HuH-7 (cell line): ENCODE measurements at places on chromosomes 7 and 10.

DNA sequence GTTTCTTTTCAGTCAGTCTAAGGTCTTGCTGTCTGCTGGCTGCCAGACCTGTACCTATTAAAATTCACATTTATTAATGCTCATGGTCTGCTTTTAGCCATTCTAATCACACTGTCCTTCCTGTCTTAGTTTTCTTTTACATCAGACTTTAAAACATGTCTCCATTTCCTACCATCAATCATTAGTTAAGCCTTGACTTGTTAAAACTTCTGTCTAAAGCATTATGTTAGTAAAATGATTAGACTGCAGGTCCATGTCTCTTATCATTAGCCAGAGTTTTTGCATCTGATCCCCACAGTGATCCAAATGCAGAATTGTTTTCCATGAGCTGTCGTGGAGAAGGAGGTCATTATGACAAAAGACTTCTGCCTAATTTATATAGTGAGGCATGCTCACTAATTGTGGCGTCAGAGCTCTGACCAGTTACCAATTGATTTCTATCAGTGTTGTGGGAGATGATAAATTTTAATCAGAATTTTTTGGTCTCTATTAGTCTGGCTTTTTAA lies 226.5 kb downstream of the DKK1 start:
- no peak for DNase-seq

- DNase-seq: no peak
Observed at GRCh38 chr7:80721883-80722615, 83.6 kb downstream of the CD36 start.

DNA sequence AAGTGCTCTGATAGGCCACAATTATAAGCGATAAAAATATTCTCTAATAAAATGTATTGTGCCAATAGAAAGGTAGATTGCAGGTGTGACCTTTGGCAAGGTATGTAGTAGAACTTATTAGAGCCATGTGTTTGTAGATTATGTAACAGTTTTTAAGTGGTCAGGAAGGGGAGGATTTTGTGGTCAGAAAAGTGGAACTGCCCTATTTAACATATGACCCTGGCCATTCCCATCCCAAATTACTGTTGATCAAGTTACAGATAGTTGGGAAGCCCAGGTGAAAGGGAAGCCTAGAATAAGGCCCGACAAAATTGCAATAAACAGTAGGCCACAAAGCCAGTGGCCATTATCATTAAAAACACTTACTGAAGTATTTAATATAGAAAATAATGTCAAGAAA lies 89.2 kb downstream of the SPAG6 start:
- DNase-seq: no peak

DNA sequence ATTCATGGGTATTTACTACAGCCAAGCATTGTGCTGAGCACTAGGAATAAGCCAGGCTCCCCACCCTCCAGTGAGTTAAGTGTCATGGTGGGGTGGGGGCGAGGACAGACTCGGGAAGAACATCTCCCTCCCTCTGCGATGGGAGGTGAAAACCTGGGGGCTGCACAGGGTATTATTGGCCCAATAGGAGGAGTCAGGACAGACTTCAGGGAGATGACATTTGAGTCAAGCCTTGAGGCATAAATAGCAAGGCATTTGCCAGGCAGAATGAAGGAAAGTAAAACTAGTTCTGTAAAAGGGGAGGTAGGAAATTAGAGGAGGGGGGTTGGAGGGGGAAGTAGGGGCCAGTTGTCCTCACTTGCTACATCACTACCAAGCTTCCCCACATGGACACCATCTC lies 18.9 kb downstream of the NKX2-3 start:
- DNase-seq: no peak

- no peak for DNase-seq
Observed at GRCh38 chr10:75647675-75648074, 216.3 kb downstream of the LRMDA start.

DNA sequence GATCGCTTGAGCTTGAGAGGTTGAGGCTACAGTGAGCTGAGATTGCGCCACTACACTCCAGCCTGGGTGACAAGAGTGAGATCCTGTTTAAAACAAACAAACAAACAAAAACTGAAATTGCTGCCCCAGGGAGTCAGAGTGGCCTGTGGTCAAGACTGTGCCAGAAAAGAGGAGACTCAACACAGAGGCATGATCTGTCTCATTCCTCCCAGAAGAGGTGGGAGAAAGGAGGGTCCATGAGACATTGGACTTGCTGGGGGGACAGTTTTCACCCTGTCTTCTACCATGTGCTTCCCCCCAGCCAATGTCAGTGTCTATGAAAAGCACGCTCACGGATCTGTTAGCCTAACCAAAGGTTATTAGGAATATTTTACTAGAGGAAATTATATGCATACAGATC lies 3.2 kb downstream of the ZNF853 start:
- no peak for DNase-seq
